ENCODE measurements at places on chromosomes 1 and 21.

DNA sequence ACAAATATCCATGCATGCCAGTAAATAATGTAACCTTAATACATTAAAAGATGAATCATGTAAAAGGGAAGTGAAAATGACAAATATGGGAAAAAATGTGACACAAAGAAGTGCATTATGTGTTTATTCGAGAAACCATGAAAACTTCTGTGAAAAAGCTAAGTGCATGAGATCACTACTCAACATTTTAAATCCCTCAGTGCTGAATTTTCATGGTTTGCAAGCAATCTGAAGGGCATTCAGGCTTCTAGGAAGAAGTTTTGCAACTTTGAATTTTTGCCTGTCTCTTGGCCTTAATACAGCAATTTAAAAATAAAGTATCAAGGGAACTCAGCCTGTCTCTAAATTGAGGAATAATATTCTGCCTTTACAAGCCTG, 78.2 kb downstream of the MAP3K7CL start:
- DNase-seq, result no peak

DNA sequence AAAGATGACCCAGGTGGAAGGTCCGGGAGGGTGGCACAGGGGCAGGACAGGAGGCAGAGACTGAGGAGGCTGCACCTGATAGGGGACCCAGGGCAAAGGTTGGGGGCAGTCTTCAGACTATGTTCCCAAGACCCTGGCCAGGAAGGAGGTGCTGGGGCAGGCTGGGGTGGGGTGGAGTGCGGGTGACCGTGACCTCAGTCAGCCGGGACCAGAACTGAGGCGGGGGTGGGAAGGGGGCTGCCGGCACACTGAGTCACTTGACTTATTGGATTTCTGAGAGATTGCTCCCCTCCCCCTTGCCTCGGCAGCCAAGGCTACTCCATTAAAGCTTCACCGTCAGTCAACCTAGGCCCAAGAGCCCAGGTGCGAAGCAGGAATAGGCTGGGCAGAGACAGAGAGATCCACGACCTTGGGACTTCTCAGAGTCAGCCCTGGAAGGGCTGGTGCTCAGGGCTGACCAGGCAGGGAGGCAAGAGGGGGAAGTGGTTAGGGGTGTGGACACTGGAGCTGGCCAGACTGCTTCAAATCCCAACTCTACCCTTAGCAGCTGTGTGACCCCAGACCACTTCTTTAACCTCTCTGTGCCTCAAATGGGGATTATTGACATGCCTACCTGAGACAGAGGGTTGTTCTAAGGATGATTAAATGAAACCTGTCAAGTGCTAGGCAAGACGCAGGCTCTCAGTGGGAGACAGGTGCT, 47.9 kb upstream of the LAPTM5 start:
- no peak for DNase-seq

- DNase-seq, result no peak
Measured at GRCh38 chr1:48695161-48695560, 81.5 kb downstream of the BEND5 start.

DNA sequence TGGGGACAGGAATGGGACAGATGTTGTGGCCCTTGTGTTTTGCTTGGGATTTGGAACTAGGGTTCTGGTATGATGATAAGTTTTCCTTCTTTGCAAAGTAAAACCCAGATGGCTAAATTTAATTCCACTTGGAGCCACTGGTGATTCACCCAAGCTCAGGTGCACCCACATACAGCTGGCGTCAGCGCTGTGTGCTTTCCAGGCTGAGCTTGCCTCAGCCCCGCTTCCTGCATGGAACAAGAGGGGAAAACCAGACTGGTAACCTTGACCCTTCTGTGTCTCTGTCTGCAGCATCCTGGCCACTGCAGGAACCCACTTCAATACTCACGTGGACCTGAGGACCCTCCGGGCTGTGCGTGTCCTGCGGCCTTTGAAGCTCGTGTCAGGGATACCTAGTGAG, 94.2 kb downstream of the CACNA1E start:
- DNase-seq, result no peak

DNA sequence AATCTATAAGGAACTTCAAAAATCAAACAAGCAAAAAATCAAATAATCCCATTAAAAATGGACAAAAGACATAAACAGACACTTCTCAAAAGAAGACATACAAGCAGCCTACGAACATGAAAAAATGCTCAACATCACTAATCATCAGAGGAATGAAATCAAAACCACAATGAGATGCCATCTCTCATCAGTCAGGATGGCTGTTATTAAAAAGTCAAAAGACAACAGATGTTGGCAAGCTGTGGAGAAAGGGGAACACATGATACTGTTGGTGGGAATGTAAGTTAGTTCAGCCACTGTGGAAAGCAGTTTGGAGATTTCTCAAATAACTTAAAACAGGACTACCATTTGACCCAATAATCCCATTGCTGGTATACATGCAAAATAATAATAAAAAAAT, 226.4 kb downstream of the S1PR1 start:
- no peak for DNase-seq

DNA sequence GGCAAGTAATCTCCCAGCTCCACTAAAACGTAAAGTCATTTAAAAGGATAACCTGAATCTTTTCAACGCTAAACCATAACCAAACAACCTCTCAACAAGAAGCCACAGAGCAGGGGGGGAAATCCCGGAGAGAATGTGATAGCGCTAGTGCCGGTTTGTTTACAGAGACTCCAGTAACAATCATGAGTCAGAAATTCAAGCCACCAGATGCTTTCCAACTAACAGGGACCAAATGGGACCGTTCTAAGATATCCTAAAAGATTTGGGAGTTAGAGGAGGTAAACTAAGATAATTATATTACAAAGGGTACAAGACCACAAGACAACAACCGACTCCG, 825 bp downstream of the DCAF8 start:
- DNase-seq, result peak; percentile 88

DNA sequence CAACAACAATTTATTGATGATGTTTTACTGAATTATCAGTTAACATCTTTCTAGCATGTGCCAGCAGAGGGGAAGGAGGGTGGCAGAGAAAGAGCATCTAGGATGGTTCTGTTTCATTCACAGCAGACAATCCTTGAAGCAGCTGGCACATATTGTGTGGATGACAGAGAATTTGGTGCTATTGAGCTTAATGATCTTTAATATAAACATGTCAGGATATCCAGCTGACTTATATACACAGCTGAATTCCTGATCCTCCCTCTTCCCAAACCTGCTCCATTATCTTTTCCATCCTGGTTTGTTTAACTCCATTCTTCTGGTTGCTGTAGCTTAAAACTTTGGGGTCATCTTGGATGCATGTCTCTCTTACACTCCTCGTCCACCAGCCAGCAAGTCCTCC, 218.6 kb downstream of the CACNA1E start:
- no peak for DNase-seq

DNA sequence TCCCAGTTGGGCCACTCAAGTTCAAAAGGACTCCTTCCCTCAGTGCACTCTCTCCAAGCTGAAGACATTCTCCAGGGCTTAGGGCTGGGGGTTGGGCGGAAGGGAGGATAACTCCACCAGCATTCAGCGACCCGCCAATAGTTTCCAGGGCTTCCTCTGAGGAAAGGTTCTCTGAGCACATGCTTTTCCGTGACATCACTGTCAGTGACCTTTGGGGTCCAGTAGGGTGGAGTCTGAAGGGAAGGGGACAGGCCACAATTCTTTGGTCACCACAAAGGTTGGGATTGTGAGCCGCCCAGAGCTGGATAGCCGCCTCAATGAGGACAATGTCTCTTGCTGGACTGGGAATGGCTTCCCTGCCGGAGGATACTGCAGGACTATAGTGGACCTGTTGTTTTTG, 22.8 kb upstream of the RXRG start:
- no peak for DNase-seq

DNA sequence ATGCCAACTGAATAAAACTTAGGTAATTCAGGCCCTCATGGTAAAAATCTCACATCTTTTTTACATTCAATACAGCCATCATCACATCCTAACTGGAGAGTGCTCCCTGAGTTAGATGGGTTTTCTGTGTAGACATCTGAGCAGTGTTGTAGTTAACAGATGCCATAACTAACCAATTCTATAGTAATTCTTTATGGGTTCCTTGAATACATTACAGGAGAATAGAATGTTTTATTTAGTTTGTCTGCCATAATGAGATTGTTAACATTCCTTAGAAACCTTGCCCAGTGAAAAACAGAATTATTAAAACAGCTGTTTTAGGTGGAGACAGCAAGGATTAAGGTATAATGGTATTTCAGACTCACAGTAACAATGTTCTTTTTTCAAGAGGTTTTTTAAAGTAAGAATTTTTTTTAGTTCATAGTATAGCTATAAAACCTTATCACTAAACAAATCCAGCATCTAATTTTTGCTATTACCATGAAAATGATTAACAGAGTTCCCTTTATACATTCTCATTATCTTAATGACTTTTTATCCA, 95.3 kb downstream of the ATP5PO start:
- DNase-seq, result no peak

DNA sequence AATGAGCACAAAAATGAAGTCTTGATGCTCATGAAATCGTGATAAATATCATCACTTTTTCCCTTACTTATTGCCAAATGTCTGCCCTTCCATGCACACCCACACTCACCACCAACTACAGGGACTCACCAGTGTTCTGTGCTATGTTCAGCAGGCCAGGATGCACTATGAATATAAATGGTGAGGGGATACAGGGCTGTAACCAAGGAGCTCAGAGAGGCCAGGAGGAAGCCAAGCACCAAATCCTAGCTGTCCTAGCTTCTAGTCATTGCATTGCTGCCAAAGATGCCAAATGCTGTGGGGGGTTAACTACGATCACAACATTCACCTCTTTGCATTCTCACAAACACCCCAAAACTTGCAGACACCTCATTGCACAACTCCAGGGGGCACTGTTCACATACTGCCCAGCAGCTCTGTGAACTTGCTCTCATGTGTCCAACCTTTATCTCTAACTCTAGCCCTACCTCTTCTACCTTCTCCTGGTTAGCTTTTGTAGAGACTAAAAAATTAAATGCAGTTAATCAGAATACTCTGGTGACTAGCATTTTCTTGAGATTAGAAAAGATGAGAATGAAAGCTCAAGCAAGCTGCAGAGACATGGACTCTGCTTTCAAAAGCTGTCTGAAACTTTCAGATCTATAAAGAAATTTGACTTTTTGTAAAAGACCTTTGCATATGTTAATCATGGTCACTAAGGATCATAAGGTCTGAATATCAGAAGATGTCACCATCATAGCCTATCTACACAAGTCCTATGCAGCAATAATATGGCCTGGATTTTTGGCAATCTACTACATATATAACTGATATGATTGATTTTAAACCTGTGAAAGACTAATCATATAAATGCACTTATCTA, 13.9 kb upstream of the KIF14 start:
- no peak for DNase-seq

GRCh38 chr1:208874915-208875314, 630.7 kb upstream of the PLXNA2 start:
- DNase-seq, result no peak

DNA sequence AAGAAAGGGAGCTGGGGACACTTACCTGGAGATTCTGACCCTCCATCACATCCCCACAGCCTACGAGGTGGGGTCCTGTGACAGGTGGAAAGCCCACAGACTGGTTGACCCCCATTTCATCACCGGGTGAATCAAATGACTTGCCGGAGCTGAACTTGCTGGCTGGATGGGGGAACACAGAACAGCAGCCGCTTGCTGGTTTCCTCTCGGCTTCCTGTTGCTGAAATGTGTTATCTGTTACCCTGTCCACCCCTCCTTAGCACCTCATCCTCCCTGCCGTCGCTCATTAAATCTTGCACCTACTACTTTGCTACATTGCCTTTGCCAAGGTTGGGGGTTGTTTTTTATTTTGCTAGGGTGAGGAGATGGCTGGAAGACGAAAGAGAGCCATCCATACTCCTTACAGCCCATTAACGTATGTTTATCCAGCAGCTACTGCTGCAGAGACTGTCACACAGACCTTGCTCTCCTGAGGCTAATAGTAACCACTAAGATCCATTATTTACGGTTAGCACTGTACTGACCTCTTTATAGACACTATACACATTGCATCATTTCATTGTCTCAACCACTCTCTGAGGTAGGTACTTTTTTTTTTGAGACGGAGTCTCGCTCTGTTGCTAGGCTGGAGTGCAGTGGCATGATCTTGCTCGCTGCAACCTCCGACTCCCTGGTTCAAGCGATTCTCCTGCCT, 7.0 kb downstream of the PAFAH2 start:
- peak; percentile 19 for DNase-seq

DNA sequence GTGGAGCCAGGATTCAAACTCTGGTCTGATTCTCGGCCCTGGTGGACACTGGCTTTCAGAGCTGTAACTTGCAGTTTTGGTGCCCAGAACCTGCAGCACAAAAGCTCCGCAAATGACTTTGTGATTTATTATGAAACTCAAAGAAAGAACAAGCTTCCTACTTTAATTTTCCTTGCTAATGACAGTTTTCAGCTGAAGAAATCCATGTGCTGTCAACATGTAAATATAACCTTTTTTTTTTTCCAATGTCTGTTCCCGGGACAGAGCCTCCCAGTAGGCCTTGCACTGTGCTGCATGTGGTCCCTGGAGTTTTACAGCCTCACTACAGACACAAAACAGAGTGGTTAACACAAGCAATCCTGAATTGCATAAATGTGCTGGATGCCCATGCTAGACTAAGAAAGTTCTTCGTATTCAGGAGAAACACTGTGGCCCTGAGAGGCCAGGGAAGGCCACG, 62.3 kb upstream of the ANGPTL1 start:
- no peak for DNase-seq
